Dermis blood vessel endothelial cell (primary cell): ENCODE measurements at places on chromosomes 3 and 15.

GRCh38 chr15:57562196-57562769, 29.4 kb upstream of the MYZAP start:
- DNase-seq, result no peak

- DNase-seq, result no peak
Observed at GRCh38 chr3:194830401-194830800, 144.7 kb downstream of the FAM43A start.

GRCh38 chr3:30428251-30428650, 178.2 kb upstream of the TGFBR2 start:
- DNase-seq, result no peak

- DNase-seq, result no peak
Observed at GRCh38 chr15:48616216-48616615, 29.3 kb downstream of the FBN1 start.

- no peak for DNase-seq
Observed at GRCh38 chr3:115975353-115975752, 352.0 kb downstream of the GAP43 start.

DNA sequence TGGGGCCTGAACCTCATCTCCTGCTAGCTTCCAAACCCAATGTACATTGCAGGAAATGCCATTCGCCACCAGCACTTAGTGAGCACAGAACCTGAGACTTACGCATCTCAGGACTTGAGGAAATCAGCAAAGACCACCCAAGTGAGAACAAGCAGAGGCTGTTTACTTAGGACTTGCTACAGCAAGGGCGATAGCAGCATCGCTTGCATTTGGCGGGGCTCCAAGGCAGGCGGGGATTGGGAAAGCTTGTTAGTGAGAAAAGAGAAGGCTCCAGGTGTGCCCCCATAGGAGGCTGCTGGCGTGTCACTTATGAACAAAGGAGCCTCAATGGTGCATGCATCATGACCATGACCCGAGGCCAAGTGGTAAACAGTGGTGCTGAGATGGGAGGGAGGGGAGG, 19.7 kb downstream of the SLC6A20 start:
- no peak for DNase-seq

DNA sequence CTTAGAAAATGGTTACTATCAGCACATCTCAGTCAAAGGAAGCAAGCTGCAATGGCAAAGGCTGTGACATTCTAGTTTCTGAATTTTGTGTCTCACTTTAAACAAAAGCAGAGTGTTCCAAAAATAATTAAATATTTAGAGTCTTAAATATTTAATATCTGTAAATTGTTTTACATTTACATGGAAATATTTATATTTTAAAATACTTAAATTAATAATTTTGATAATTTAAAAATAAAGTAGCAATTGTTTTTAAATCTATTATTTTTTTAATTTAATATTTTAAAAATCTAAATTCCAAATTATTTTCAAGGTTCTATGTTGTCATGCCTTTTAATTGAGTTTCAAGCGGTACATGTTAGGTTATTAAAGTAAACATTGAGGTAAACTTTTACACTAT, 843.1 kb downstream of the ROBO1 start:
- DNase-seq, result no peak

DNA sequence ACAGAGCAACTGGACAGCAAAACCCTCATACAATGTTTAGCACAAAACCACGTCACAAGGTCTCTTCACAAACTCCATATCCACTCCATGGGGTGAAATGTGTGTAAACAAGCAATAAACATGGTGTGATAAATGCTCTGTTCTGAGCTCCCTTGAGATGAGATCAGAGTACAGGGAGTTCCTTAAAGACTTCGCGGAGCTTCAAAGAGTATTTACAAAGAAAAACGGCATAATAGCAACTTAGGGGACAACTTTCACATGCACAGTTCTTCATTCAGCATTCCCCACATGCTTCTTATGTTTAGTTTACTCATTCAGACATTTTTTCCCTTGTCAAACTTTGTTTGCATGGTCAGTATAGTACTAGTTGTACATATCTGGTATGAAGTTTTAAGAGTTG, 52.5 kb upstream of the SUCLG2 start:
- no peak for DNase-seq
